ENCODE measurements at places on chromosomes 2 and 18.
A peak's percentile ranks its signal among the peaks of the same experiment; 100 is the strongest.

DNA sequence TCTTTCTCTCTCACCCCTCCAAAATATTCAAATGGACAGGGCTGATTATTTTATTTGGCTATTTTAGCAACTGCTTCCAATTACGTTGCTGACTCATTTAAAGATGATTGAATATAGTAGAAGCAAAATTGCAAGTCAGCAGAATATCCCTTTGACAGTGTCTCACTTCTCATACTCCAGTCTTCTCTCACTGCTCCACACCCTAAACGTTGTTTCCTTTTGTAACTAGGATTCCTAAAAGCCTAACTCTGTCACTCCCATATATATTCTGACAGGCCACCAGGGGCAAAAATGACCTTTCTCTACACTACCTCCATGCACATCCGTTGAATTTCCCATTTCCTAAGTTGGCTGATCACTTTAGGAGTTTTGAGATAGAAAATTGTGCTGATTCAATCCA, 351.1 kb downstream of the RND3 start:
- no peak for DNase-seq

DNA sequence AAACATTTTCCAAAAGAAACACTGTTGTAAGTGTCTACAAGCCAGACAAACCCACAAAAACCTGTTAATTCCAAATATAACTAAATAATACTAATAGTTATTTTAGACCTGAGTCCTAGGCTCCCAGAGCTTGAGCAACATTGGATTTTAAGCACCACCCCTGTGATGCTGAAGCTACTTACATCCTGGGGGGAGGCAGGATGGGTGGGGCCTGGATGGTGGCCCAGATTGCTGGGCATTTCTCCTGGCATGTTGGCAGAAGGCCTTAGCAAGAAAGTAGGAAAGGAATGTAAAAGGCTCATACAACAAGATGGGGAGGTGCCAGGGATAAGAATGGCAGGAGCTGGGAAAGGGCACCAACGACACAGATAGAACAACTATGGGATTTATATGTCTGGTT, 50.7 kb upstream of the OTX1 start:
- DNase-seq: no peak

DNA sequence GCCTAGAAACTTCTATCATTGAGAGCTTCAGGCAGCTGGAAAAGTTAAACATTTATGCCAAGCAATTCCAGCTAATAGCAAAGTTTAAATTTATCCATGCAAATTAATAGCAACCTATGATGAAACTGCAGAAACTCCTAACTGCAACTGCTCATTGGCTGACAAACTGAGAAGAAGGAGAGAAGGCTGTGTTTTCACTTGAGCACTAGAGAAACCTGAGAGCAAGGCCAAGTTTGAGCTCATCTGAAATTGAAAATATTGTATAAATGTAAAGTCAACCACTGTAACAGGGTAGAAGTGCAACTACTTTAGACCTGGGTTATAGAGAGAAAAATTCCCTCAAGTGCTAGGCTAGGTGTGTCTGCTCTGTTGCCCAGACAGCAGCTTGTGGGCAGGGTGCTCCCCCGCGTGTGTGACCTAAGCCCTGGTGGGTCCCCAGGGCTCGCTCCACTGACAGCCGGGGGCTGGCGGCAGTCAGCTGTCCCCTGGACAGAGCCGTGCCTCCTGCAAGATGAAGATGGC, 50.2 kb downstream of the CABYR start:
- no peak for DNase-seq

GRCh38 chr18:69996417-69996816, 48.7 kb upstream of the CD226 start:
- no peak for DNase-seq

DNA sequence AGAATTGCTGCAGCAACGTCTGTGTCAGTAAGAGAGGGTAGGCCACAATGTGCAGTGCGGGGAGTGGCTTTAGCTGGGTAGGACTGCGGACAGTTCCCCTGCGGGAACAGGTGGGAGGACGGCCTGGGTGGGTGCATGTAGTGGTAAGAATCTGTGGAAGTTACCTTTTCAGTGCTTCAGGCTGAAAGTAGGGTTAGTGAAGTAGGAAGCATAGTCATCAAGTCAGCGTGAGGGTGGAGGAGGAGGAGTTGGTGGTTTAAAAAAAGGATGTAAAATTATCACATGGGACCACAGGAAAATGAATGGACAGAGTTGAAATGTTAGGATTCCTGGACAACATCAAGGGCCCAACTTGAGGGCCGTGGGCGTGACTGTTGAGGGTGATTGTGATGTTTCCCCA, 13.2 kb downstream of the CEP192 start:
- DNase-seq: no peak

GRCh38 chr2:119126650-119127049, 31.9 kb downstream of the C1QL2 start:
- DNase-seq: peak; percentile 34

DNA sequence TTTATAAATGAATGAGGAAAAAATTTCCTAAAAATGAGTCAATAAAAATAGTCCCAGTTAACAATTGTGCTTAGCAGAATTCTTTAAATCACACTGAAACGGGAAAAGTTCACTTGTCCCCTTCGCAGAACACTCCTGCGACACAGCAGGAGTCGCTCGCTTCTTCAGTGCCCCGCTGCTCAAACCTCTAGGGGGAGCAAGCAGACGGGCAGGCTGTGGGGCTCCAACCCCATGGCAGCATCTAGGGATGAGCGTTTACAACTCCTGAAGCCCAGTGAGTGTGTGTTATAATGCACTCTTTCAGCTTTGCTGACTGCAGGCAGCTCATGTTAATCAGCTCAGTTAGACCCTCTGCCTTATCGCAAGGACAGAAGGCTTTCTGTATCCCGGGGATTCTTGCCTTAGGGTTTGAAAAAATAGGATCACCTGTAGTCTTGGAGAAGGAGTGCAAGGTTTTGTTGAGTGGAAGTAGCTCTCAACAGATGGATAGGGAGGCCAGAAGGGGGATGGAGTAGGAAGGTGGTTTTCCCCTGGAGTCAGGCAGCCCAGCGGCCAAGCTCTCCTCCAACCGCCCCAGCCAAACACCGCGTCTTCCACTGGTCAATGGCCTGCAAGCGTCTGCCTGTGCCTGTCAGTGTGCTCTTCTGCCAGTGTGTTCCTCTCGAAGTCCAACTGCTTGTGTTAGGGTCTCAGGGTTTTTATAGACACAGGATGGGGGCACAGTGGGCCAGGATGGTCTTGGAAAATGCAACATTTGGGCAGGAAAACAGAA, 1977.7 kb upstream of the LRRTM1 start:
- DNase-seq: no peak

DNA sequence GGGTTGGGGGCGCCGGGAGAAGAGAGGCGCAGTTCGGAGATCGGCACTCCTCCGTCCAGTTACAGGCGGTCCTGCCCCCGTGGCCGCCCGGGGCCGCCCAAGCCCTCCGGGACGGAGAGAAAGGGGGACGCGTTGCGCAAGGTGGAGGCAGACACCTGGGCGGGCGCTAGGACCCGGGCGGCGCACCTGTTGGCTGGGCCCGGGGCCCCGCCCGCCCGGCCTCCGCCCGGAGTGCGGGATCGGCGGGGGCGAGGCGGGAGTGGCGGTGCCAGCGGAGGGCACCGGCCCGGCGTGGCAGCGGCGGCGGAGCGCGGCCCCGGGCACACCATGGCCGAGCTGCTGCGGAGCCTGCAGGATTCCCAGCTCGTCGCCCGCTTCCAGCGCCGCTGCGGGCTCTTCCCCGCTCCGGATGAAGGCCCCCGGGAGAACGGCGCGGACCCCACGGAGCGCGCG, at the start of gene SGPP2:
SGPP2 (plus strand) TSS at position 268 of the 453 bp plus-strand sequence; CDS start at position 328, 60 bp downstream.
- DNase-seq: peak; percentile 46

DNA sequence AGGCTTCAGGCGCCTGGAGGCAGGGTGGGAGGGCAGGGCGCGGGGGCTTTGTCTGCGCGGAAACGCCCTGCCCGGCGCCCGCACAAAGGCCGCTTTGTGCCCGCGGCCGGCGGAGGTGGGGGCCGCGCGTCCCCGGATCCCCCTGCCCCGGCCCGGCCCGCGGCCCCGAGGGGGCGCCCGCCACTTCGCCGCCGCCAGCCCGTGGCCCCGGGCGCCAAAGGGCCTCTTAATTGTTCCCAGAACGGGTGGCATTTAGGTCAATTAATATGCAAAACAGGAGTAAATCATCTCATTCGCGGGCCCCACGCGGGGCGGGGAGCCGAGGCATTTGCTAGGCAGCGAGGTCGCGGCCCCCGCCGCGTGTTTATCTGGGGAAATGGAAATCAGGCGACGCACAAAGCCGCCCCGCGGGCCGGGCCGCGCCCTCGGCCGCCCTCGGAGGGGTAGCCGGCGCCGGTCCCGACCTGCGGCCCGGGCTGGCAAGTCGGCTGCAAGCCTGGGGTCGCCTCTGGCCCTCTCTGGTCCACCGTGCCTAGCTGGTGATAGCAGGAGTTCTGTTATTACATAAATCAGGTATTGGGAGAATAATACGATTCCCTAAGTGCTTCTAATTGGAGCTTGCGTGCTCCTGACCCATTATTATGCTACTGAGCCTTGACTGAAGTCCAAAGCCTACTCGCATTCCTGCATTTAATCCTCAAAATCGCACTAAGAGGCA, 148.2 kb upstream of the GLI2 start:
- no peak for DNase-seq

GRCh38 chr2:234191819-234192407, 141.4 kb downstream of the SPP2 start:
- DNase-seq: no peak

DNA sequence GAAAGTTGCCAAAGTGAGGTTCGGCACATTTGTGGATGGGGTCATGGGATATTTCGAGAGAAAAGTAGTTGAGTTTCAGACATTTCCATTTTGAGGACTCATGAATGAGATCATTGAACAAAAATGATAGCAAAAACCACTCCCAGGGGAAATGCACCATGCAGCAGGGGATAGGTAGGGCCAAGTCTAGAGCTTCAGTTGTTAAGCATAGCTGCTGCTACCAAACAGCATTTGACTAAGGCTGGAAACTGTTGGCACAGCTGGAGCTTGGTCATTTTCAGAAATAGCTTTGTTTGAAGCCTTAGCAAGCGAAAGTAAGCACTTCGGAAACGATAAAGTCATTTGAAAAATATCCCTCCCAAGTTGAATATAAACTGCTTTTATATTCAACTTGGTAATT, 431.8 kb downstream of the SOCS6 start:
- no peak for DNase-seq

Measured in stimulated activated CD4-positive, alpha-beta T cell treated with anti-CD3 and anti-CD28 coated beads, Interleukin-4, amount 100 ng/mL, for 1 hour (primary cell).